Right forelimb (tissue), 1 donor: ENCODE measurements at places on chromosomes 12 and 14.

- no peak for DNase-seq
Observed at GRCh38 chr12:51759175-51759574, 89.3 kb downstream of the FIGNL2 start.

DNA sequence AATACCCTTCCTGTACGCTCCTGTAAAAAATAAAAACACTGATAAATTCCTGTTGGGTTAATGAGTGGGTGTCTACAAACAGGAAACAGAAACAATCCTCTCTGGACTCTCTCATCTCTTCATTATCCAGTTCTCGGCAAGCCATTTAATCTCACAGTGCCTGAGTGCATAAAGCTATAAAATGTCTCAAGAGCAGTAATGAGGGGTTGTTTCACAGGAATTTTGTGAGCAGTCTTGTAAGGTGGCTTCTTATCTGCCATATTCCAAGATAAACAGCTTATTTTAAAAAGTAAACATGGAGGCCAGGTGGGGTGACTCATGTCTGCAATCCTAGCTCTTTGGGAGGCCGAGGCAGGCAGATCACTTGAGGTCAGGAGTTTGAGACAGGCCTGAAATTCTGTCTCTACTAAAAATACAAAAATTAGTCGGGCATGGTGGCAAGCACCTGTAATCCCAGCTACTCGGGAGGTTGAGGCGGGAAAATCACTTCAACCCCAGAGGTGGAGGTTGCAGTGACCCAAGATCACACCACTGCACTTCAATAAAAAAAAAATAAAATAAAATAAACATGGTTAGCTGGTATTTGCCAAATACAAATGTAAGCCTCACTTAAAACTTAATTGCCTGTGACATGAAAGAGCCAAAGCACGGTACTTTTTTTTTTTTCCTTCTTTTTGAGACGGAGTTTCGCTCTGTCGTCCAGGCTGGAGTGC lies 54.0 kb downstream of the CLIP1 start:
- no peak for DNase-seq

GRCh38 chr14:39319381-39319780 lies 85.7 kb downstream of the MIA2 start:
- DNase-seq: no peak

GRCh38 chr14:102462391-102462790 lies 47.2 kb downstream of the ANKRD9 start:
- no peak for DNase-seq

DNA sequence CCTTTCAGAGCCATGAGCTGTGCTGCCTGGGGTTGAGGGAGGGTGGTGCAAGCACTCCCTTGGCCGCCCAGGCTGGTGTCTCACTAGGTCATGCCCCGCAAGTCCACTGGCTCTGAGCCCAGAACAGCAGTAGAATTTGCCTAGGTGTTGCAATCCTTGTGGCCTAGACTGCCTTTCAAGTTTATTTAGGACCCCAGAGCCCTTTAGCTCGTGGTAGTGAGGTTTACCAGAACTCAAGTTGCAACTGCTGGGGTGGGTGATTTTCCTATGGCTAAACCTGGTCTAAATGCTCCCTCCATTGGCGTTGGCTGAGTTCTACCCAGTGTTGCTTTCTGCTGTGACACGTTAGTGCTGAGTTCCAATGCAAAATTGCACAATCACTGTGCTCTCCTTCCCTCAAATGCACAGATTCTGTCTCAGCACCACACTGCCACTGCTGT lies 287.2 kb downstream of the BCAT1 start:
- DNase-seq: peak; percentile 44

DNA sequence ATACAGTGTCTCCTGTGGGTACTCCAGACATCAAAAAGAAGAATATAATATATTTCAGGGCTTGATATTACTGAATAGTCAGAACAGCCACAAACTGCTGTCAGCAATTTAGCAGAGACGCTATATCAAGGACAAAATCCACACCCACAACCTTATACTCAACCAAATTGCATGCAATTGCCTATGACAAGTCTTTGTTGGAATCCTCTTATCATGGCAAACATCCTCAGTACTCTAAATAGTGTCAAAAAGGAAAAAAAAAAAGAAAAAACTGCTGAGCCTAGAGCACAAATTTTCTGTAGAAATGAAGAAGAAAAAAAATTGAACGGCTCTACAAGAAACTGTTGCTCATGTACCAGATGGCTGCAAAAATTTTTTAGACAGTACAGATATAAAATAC lies 485.7 kb downstream of the TMTC2 start:
- DNase-seq: no peak

GRCh38 chr14:100715332-100715731 lies 11.4 kb upstream of the DLK1 start:
- no peak for DNase-seq

DNA sequence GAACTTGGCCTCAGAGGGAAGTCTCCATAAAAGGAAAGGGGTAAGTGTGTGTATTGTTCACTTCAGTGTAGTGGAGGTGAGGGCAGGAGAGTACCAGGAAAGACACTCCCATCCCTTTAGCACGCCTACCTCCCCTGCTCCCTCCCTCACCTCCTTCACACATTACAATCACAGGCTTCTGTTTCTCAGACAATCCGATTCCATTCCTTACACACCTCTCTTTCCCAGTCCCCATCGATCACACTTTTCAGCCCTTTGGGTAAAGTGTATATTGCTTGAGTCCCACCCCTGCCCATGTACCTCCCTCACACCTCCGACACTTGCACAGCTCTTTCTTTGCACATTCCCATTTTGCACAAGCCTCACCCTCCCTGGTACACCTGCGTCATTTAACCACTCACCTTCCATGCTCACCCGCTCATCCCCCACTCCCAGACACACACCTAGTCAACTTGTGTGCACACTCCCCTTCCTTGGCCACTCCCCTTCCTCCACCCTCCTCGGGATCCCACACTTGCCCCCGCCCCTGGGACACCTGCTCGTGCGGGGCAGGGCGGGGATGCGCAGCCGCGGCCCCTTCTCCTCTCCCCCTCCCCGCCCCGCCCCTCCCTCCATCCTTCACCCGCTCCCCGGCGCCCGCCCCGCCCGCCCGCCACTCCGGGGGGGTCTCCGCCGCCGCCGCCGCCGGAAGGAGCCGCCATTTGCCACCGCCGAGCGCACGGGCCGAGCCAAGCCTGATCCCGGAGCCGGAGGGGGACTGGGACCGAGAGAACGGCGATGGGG lies at the start of gene MARCHF9:
MARCHF9 (plus strand) TSS at position 693 of the 783 bp plus-strand sequence. CDS start 426 bp downstream, outside the sequence.
- DNase-seq: no peak

DNA sequence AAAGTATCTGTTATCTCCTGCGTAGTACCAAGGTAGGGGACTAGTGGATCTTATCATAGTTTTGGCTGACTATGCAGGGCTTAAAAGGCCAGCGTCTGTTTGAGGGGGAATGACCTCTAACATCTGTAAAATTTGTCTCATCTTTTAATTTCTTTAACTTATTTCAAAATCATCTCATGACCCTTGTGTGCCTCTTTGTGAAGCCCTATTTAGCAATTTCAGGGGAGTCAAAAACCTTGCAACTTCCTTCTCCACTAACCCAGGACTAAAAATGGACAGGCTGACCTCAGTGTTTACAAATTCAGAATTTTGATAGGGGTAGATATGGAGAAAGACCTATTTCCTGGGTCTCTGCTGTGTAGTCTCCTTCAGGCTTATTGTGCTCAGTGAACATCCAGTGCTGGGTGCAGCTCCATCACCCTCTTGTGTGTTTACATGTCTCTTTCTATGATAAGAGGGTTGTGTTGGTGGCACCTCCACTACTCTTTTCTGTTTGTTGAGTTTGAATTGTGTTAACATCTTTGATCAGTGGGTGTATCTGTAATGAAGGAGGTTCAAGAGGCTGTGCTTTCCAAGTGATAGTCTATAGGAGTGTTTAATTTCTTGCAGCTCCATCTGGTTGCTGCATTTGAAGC lies 14.3 kb downstream of the NECAP1 start:
- no peak for DNase-seq

DNA sequence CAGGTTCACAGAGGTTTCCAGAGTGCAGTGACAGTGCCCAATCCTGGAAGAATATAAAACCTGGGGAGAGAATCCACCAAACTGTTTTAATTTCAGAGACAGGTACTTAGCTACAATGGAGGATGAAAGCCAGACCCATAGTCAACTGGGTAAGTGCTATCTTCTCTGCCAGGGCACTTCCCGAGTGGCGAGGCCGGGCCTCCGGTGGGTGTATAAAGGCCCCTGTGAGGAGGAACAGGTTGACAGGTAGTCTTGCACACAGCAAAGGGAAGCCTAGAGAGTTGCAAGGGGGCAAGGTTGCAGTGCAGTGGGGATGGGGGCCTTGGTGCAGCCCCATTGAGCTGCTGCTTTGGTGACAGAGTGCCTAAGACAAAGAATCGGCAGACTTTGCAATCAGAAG lies 130.7 kb downstream of the SLC38A6 start:
- DNase-seq: no peak

- DNase-seq: no peak
Observed at GRCh38 chr12:123063535-123063934, 83.1 kb downstream of the ARL6IP4 start.

GRCh38 chr14:49623387-49623786 lies 2.8 kb downstream of the MGAT2 start:
- DNase-seq: no peak

DNA sequence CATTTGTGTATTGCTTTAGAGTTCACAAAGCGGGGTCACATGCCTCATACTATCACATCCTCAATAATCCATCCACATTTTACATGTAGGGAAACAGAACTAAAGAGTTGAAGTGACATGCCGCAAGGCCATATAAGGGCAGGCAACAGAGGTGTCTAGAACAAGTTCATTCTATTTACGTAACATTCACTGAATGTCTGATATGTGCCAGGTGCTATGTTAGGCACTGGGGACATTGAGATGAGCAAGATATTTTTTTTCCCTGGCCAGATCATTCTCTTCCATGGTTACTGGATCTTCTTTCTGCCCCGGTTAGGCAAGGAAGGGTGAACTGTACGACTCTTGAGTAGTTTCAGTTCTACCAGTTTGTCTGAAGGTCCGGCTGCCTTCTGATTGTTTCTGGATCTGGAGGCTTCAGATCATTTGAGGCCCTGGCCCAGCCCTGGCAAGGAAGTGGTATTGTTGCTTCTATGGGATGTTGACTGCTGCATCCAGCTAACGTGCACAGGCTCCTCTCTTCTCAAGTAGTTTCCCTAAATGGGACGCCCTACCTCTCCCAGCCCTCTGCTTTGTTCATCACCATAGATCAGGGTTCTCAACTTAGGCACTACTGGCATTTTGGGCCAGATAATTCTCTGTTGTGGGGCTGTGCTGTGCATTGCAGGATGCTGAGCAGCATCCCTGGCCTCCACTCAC lies 12.1 kb downstream of the GPATCH2L start:
- DNase-seq: no peak

GRCh38 chr14:67232066-67232465 lies 9.2 kb upstream of the PALS1 start:
- no peak for DNase-seq

DNA sequence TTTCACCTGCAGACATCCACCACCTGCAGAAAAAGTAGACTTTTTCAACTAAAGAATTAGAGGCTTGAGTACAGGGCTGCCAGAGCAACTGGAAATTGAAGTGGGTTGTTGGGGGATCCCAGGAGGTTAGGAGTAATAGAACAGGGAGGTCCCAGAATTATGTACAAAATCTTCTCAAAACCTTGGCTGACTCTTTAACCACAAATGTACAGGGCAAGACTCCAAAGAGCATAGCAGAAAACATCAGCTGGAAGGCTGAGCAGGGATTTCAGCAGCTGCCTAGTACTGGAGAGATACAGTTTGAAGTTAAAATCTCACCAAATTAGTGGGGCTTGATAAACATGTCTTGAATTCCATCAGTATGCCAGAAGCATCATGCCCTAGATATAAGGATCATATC lies 191.6 kb downstream of the CRADD start:
- DNase-seq: peak; percentile 32

- no peak for DNase-seq
Observed at GRCh38 chr12:93740751-93741150, 63.6 kb downstream of the CRADD start.

DNA sequence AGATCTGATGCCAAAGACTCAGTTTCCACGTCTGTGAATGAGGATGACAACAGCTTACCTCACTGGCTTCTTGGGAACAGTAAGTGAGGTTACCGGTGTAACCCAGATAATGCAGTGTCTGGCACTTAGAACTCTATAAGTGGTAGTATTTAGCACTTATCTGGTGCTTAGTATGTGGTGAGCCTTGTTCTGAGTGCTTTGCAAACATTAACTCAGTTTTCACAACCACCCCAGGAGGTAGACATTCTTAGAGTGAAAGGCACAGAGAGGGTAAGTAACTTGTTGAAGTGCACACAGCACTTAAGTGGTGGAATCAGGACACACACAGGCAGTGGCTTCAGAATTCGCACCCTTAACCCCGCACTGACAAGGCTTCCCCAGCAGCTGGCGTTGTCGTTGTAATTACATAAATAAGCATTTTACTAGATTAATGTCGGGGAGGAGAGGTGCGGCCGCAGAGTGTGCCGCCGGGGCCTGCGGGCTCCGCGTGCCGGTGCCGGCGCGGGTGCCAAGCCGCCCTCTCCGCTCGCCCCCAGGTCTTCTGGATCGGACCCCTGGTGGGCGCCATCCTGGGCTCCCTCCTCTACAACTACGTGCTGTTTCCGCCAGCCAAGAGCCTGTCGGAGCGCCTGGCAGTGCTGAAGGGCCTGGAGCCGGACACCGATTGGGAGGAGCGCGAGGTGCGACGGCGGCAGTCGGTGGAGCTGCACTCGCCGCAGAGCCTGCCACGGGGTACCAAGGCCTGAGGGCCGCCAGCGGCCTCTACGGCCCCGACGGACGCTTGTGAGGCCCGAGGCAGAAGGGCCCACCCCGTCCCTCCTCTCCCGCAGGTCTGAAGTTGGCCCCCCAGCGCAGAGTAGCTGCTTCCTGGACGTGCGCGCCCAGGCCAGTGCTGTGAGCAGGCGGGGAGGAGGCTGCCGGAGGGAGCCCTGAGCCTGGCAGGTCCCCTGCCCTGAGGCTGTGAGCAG lies 4.6 kb downstream of the AQP2 start:
- no peak for DNase-seq

- no peak for DNase-seq
Observed at GRCh38 chr14:91061056-91061887, 831 bp upstream of the RPS6KA5 start.

- peak; percentile 66 for DNase-seq
Observed at GRCh38 chr14:63542231-63542999, 762 bp downstream of the PPP2R5E start.
